Colonic mucosa (tissue), 4 donors: ENCODE measurements at places on chromosomes 16 and 17. TPM values are rescaled to one million over a fixed set of nuclear protein-coding genes. Genes with fewer than 3 reads are reported as not detected.

FBXW10 gene
- not detected for total RNA-seq

ABCA3 gene
- 4.6 TPM for total RNA-seq

ACSM5 gene
- total RNA-seq = 0.20 TPM

ASGR1 gene
- total RNA-seq = 1.1 TPM

DNA sequence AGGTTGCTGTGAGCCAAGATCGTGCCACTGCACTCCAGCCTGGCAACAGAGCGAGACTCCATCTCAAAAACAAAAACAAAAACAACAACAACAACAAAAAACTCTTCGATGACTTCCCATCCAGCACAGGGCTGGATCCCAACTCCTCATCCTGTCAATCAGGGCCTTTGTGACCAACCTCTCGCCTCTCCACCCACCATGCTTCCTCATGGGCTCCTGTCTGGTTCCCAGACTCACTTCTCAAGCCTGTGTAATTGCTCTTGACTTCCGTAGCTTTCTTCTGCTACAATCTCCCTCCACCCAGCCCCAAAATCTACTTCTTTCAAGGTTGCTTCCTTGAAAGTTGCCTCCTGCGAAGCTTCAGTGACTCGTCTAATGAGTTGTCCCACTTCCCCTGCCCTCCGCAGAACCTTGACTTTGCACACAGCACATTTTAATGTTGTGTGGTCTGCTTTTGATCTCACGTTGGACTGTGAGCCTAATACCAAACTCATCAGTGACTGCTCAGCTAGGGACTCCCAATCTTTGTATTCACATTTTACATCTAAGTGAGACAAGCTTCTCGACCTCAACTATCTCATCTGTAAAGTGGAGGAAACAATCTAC, 936 bp upstream of the RASL10B start:
- no peak overlapping the region for H3K27ac ChIP-seq
- DNase-seq = no peak
- H3K36me3 ChIP-seq = no peaks in the 10 kb centered on the region

DNA sequence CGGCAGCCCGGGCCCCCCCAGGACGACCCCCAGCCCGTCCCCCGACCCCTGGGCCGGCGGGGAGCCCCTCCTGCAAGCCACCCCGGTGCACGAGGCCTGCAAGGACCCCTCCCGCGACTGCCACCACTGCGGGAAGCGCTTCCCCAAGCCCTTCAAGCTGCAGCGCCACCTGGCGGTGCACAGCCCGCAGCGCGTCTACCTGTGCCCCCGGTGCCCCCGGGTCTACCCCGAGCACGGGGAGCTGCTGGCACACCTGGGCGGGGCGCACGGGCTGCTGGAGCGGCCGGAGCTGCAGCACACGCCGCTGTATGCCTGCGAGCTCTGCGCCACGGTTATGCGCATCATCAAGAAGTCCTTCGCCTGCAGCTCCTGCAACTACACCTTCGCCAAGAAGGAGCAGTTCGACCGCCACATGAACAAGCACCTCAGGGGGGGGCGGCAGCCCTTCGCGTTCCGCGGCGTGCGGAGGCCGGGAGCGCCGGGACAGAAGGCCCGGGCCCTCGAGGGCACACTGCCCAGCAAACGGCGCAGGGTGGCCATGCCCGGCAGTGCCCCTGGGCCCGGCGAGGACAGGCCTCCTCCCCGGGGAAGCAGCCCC, 15.6 kb upstream of the ZFPM1 start:
- peak; percentile 67 for DNase-seq
- H3K27me3 ChIP-seq = no peaks in the 10 kb centered on the region
- no peak overlapping the region for H3K4me3 ChIP-seq

- H3K36me3 ChIP-seq = no peaks in the 10 kb centered on the region
- DNase-seq = no peak
- H3K4me3 ChIP-seq = no peak overlapping the region
- no peak overlapping the region for H3K27ac ChIP-seq
- no peaks in the 10 kb centered on the region for H3K27me3 ChIP-seq
Measured at GRCh38 chr17:66469890-66470289, 167.5 kb downstream of the PRKCA start.
